ENCODE measurements at places on chromosomes 12 and 14. TPM values are rescaled to one million over a fixed set of nuclear protein-coding genes. Genes with fewer than 3 reads are reported as not detected.

GRCh38 chr12:10381928-10382628 is 7.8 kb downstream of the KLRK1 start:
- DNase-seq = peak; percentile 61
- H3K27me3 ChIP-seq = no peaks in the 10 kb centered on the region
- peaks cover 78% of the 10 kb centered on the region for H3K4me1 ChIP-seq
- peak overlapping the region; percentile 91 for H3K4me3 ChIP-seq
- peak overlapping the region; percentile 96 for H3K27ac ChIP-seq

DNA sequence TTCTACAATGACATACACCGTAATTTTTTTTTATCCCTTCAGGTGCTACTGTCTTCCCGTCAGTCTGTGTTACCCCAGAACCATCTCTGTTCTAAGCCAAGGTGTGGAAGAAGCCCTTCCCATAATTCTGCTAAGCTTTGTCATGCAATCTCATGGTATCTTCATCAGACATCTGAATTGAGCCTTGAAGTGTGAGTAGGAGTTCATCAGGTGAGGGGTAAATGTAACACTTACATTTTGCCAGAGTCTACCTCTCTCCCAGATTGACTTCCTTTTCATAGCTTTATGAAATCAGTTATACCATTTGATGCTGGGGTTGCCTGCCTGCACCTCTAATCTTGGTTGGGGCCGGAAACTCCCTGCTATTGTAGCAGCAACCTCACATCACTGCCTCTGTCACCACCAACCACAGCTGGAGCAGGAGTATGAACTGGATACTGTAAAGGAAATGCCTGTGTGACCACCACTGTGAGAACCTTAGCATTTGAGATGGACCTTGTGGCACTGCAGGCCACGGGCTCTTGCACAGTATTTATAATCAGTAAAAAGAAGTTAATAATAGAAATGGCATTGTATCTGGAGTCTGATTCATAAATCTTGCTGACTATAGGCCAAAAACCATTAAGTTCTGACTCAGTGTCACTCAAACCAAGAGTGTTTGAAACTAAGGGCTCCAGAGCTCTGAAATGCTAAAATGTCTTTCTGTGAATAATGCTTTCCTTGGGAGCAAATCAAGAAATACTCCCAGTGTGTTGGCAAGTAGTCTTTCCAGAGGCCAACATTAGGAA is 58.7 kb upstream of the STK38L start:
- H3K4me3 ChIP-seq = no peak overlapping the region
- no peaks in the 10 kb centered on the region for H3K27me3 ChIP-seq
- H3K4me1 ChIP-seq = peaks cover 32% of the 10 kb centered on the region
- peak overlapping the region; percentile 61 for H3K27ac ChIP-seq

GRCh38 chr12:3722368-3722767 is 30.5 kb downstream of the CRACR2A start:
- H3K4me1 ChIP-seq = peaks cover 11% of the 10 kb centered on the region
- peaks cover 86% of the 10 kb centered on the region for H3K36me3 ChIP-seq
- H3K27ac ChIP-seq = no peak overlapping the region
- DNase-seq = no peak
- H3K4me3 ChIP-seq = no peak overlapping the region

DNA sequence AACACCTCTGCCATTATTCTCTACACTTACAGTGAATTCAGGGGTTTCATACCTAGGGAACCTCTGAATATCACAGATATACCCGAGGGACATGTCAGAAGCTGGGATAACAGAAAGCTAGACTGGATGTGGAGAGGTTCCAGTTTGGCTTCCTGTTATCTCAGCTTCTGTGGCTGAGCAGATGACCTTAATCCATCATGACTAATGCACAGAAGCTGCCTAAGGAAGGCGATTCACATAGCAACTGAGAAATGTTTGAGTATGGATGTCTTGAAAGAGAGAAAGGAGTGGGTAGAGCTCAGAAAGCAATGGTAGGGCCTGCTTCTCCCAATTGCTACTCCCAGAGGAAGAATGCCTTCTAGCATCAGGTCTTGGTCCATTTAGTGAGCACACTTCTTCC is 187.6 kb downstream of the RMST start:
- H3K27ac ChIP-seq = no peak overlapping the region
- H3K4me1 ChIP-seq = no peaks in the 10 kb centered on the region
- H3K36me3 ChIP-seq = no peaks in the 10 kb centered on the region
- DNase-seq = no peak
- H3K4me3 ChIP-seq = no peak overlapping the region

The DHRS2 gene
- total RNA-seq = 2.7 TPM
